Activated naive CD4-positive, alpha-beta T cell treated with anti-CD3 and anti-CD28 coated beads for 36 hours (primary cell): ENCODE measurements at places on chromosomes 1 and 21.

DNA sequence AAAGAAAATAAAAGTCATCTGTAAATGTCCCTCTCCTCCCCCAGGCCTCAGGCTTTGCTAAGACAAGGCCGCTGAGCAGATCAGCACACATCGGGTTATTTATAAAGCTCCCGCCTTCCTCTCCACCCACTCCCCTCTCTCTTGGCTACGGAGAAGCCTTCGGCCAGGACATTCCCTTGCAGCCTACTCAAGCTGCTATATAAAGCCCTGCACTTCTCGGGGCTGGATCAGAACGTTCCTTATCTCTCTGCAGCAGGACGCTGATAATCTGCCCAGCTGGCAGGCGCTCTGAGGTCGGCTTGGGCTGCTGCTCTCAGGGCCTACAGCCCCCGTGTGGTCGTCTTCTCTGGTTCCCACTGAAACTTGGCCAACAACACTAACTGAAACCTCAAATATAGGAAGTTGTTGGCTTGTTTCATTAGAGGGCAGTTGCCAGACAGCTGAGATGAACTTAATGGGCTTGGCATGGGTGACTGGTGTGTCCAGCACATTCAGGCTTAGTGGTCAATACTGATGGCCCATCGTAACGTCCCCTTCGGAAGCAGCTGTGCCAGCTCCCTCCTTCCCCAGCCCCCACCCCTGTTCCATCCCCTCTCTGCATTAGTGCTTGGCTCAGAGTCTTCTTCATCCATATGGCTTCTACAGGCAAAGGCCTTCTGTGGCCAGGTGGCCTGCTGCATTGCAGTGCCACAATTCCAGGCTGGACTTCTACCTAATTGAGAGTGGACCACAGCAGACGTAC is 64.6 kb downstream of the IER5 start:
- no peak for DNase-seq

GRCh38 chr1:14362331-14362730 is 236.2 kb upstream of the KAZN start:
- DNase-seq: no peak

DNA sequence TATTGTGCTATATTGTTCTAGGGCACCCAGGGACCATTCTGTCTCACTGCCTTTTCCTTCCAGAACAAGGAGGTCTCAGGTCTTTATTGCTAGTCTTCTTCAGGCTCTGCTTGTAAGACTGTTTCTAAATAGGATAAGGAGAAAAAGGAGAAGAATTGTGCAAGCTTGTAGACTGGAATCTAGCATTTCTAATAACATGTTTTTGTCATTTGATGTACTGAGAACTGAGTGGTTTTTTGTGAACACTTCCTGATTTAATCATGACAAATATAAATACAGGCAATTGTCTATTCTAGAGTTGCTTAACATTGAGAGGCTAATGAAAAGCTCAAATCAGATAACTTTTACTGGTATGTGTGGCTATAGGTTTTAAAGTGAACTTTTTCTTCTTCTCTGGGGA is 77.6 kb downstream of the CLIC4 start:
- no peak for DNase-seq

DNA sequence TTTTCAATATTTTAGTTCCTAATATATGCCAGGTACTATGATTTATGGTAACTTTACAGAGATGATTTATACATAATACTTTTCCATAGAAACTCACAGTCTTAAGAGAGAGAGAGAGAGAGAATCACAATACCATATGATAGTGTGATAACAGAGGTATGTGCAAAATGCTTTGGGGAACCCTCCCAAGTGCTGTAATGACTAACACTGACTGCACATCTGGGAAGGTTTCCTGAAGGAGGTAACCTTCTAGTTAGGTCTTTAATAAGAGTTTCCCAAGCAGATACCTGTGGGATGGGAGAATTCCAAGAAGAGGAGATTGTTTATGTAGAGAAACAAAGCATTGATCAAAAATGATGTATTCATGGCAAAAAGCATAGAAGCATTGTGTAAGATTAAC is 34.6 kb upstream of the PIGC start:
- no peak for DNase-seq

DNA sequence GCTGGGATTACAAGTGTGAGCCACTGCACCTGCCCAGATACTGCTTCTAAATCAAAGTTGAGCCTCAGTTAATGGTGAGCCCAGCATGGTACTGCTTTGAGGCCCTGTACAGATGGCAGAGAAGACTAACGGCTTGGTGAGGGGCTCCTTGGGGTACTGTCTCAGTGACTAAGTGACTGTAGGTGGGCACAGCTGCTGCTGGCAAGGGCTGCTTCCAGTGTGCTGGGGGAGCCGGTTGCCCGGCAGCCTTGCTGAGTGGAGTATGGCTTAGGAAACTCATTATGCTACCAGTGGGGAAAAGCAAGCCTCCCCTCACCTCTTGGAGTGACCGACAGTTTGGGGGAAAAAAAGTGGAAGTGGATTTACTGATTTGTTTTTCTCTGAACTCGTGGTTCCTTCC is 23.6 kb upstream of the ARHGEF10L start:
- DNase-seq: no peak

GRCh38 chr21:14675774-14676530 is 129.8 kb upstream of the SAMSN1 start:
- peak; percentile 28 for DNase-seq

GRCh38 chr1:9840176-9840575 is 16.4 kb upstream of the CLSTN1 start:
- DNase-seq: no peak

GRCh38 chr1:202199040-202199889 is 5.7 kb downstream of the LGR6 start:
- DNase-seq: no peak

- DNase-seq: no peak
Observed at GRCh38 chr1:195569934-195570333, 1038.3 kb downstream of the KCNT2 start.

DNA sequence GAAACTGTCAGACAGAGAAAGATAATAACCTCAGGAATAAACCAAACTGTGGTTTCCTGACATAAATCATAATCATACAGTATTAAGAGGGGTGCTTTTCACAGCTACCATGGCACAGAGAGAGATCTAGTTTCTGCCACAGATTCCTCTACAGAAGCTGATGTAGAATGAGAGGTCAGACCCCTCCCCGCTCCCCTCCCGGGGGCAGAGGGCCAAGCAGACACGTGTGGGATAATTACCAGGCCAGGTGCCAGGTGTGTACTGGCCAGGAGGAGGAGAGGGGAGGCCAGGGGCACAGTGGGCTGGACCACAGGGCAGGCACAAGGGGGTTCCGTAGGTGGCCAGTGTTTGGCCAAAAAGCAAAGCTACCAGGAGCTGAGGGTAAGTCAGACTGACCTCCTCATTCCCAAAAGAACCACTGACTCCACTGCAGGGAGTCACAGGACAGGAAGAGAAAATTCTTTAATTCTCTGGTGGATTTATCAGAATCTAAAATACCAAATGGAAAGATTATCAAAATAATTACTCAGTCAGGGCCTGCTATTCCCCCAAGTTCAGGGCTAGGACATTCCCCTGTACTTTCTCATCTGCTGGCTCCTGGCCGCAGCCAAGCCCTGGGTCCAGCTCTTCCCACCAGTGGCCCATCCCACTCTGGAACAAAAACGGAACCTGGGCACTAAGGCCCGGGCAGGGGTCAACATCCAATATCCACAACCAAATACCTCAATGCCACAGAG is 30.0 kb downstream of the C2CD2 start:
- peak; percentile 55 for DNase-seq

- no peak for DNase-seq
Observed at GRCh38 chr1:231335663-231336602, 1.7 kb downstream of the EXOC8 start.

DNA sequence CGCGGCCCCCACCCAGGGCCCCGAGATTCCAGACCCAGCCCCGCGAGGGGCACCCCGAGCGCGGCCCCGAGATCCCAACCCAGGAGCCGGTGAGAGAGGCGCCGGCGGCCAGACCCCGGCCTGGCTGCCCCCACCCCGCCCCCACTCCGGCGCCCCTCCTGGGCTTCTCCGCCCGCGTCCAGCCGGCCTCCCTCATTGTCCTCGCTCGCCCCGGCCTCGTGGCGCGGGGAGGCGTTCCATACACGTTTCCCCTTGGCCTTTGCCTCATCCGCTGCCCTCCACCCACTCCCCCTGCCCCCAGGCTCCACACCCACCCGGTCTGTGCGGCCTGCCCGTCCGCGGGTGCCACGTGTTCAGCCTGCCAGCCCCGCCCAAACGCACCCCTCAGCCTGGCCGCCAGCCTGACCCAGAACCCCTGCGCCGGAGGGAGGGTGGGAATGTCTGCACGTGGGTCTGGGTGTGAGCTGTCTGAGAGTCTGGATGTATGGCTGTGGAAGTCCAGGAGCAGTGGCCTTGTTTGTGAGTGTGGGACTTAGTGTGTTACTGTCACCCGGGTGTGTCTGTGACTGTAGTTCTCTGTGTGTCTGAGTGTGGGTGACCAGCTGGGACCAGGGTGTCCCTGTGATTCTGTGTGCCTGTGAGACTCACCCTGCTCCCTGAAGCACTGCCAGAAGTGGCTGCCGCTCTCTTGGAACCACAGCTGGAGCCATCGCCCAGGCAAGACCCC is 681 bp downstream of the B4GALT2 start:
- peak; percentile 23 for DNase-seq

DNA sequence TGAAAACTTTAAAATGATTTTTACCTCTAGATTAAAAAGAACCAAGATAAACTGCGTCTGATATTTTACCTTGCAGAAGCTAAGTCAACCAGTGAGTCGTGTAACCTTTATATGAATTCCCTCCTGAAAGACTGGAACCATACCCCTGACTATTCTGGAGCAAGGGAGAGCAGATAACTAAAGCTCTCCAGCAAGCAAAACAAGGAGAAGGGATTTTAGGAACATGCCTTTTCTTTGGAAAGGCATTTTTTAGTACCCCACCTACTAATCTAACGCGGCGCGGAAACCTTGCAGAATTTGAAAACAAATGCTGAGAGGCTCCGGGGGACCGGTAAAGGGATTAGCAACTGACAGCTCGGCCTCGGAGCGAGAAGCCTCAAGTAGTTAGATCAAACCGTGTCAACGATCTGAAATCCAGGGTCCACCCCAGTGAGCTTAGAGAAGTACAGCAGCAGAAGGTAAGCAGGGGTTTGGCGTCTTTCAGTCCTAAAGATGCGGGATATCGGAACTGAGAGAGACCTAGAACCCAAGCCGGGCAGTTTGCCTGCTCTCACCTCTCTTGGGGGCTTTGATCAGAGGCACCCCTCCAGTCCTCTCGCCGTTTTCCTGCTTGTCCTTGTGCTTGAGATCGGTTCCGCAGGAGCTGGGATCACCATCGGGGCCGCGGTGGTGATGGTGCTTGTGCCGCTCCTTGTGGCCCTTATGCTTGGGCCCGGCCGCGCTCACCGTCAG is 954 bp downstream of the RSBN1 start:
- DNase-seq: peak; percentile 46

DNA sequence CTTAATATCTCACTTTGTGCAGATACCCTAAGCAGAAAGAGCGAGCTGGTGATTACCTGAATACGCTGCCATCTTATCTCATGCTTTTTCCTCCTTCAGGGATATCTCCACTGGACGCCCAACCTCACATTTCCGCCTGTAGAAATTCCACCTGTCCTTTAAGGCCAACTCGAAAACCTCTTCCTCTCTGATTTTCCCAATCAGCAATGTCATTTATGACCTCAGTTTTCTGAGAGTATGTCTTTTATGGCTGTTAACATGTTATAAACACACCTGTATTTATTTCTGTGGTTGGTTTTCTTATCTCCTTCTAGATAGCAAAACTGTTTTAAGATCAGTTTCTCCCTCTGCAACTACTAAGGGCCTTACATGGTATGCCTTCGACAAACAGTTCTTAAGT is 41.1 kb downstream of the CD34 start:
- DNase-seq: no peak

GRCh38 chr1:8910331-8910730 is 31.8 kb upstream of the ENO1 start:
- no peak for DNase-seq

DNA sequence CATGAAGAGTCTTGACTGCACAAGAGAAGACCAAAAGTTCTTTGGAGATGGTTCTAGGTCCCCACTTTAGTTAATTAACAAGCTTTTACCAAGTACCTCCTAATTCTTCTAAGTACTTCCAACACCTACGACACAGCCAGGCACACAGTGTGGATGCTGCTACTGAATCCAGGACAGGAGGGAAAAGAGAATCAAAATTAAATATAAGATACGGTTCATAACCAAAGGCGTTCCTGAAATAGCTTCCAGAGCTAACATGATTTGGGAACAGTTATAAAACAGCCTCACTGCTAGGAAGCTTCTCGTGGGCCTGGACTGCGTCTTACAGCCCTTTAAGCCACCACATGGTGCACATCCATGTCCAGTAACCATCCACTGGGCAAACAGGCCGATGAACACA is 75.0 kb downstream of the CD34 start:
- DNase-seq: no peak

- DNase-seq: peak; percentile 68
Observed at GRCh38 chr1:12386130-12386529, 156.3 kb downstream of the VPS13D start.

DNA sequence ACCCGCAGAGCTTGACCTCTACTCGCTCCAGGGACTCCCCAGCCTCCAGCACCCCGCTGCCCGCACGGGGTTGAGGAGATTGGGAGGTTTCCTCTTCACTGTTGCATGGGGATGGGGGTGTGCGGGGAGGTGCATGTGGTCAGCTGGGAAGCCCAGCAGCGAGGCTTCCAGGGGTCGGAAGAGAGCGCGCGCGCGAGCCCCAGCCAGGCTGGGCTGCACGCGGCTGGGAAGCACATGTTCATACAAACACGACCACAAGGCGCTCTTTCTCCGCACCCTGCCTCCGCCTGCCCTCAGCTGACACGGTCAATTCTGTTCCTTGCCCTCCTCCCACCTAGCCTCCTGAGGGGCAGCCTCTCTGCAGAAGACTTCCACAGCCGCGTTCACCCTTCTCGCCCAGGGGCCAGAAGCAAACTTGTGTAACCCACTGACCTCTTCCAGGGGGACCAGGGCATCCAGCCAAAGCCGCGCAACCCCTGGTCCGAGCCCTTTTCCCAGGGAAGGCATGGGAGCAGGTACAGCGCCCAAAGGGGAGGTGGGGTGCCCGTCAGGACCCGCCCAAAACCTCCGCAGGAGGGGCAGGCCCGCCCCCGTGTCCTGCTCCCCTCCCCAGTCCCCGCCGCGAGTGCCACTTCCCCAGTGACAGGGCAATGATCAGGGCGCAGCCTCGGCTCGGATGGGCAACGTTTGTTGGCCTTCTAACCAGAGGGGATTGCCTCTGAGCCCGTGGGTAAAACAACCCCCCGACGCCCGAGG is 1.3 kb downstream of the COL24A1 start:
- DNase-seq: no peak
